Fibroblast of skin of scalp (primary cell): ENCODE measurements at places on chromosomes 11 and 22.

DNA sequence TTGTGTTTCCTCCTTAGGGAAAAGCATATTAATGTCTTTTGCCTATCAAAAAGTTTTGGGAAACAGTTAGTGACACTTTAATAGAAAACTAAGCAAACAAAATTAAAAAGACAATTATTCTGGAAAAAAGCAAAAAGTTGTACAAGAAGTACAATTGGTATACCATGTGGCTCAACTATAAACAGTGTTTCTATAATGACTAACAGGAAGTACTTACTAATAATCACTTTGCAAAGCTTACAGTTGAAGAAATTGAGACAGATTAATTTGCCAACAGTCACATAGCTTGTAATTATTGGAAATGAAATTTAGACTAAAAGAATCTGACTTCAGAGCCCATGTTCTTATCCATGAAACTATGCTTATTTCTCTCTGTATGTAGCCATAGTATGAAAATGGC is 24.7 kb downstream of the PPME1 start:
- no peak for DNase-seq

DNA sequence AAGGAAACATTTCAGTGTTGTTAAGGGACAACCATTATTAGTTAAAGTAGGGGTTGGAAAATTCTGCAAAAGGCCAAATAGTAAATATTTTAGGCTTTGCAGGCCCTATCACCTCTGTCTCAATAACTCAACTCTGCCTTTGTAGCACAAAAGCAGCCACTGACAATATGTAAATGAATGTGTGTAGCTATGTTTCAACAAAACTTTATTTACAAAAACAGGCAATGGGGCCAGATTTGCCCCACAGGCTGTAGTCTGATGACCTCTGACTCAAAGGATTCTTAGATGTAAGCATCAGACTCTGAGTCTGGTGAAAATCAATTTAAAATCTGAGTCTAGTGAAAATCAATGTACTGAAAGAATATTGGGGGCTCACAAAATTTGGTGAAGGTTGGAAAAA is 50.3 kb downstream of the PAK1 start:
- DNase-seq: no peak

- no peak for DNase-seq
Observed at GRCh38 chr22:35457729-35458546, 58.0 kb downstream of the MCM5 start.

GRCh38 chr11:31943056-31943780 is 132.1 kb upstream of the PAX6 start:
- DNase-seq: peak; percentile 5

DNA sequence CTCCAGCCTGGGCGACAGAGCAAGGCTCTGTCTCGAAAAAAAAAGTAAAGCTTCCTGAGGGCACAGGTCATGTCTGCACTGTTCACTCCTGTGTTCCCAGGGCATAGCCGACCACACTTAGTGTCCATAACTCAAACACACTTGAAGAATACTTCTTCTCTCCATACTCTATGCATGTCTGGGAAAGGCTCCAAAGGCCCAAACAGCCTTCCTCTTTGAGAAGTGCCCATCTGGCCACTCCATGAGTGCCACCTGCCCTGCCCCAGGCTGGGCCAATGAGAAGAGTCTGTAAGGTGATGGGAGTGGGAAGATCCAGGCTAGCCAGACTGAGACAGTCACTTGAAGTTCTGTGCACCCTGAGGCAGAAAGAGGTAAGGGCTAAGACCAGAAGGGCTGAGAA is 24.7 kb downstream of the DGCR2 start:
- no peak for DNase-seq

DNA sequence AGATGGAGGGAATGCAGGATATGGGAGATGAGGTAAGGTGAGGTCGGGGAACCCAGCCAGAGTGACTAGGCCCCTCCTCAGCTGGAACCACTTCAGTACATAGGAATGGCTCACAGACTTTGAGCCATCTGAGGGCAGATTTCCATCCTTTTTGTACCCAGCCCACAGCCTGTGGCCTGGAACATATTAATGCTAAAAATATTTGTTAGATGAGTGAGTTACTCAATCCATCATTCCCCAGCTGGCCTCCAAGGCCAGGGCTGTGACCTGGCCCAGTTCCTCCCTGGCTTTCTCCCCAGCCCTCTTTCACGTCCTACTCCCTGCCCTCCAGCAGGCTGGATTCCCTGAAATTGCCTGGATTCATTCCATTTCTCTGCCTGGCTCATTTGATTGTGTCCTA is 57.2 kb upstream of the PRDM11 start:
- peak; percentile 92 for DNase-seq

- DNase-seq: no peak
Observed at GRCh38 chr22:21762712-21763581, 27.4 kb upstream of the YPEL1 start.

GRCh38 chr11:33545931-33546330 is 154.7 kb downstream of the C11orf91 start:
- peak; percentile 82 for DNase-seq

- DNase-seq: peak; percentile 13
Observed at GRCh38 chr11:74397501-74398243, 561 bp downstream of the PGM2L1 start.

- DNase-seq: no peak
Observed at GRCh38 chr11:33476945-33477606, 219.9 kb downstream of the HIPK3 start.

- DNase-seq: peak; percentile 71
Observed at GRCh38 chr22:24525416-24526037, 29.4 kb downstream of the GUCD1 start.

GRCh38 chr22:38900677-38901076 is 28.7 kb upstream of the CBX6 start:
- no peak for DNase-seq

DNA sequence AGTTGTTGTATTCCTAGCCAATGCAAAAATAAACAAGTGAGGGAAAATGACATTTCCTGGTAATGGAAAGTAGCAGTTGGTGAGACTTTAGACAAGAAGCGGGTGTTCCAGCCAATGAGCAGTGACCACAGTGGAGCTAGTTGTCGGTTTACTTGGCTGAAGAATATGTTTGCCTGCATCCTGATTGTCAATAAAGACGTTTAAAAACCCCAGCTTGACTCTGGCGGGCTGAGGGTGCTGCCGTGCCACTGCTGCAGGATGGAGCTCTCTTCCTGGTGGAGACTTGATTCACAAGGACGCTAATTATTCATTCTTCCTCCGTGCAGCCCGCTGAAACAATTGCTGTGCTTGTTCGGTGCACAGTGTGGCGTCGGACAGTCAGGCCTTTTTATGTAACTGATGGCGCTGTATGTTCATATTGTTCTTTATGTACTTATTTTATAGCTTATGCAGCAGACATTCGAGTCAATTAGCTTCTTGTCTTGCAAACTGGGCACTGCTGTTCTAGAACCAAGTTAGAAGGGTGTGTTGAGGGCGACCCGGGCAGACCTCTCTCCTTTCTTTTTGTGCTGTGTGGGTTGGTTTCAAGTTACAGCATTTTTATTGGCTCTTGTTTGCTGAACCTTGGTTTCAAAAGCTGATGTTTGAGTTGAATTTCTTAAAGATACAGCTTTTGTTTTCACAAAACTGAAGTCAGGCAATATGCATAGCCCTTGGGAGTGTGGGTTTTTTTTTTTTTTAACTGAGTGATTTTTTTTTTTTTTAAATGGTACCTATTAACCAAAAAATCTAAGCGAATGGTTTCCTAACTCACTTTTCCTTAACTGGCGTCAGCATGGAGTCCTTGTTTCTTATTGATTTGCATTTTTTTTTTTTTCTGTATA is 153.9 kb downstream of the TEAD1 start:
- peak; percentile 77 for DNase-seq

DNA sequence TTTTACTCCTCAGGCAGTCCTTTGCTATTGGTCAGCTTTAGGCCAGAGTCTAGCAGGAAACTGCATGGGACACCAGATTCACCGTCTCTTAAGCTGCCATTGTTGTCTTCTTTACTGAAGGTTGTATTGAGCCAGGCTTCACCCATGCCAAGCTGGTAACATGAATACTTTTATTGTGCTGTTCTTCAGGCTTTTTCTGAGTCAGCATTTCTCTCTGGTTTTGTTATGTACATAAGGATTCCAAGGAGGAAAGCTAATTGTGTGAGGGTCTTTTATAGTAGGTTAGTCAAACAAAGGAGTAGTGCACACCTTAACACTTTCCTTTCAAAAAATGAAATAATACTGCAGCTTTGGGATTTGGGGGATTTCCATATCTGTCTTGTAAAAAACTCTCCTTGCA is 252.8 kb downstream of the JRKL start:
- no peak for DNase-seq

DNA sequence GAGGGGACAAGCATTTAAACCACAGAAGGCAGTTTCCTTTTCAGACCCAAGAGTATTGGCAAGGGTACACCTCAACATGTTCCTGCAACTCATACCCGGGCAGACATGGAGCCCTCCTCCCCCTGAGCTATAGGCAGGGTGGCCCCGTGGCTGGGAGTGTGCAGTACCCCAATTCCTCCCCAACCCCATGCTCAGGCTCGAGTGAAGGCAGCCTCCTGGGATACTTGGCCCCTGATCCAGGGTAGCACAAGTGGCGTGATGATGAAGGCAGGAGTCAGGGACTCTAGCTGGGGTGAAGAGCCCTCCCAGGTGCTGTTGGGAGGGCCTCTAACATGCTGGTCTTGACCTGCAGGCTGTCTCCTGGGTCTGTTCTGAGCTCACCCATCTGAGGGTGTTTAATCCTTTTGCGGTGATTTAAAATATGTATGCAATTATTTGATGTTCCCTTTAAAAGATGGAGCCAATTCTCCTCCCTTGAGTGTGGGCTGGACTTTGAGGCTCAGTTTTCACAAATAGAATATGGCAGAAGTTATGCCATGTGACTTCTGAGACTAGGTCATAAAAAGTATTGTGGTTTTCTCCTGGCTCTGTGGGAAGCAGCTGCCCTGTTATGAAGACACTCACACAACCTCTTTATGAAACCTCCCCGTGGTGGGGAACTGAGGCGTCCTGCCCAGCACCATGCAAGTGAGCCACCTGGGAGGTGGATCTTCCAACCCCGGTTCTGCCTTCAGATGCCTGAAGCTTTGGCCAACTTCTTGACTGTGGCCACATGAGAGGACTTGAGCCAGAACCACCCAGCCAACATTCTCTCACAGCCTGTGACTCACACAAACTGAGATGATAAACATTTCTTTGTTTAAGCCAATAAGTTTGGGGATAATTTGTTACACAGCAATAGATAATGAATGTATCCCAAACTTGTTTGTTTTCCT is 54.7 kb upstream of the NECTIN1 start:
- no peak for DNase-seq

DNA sequence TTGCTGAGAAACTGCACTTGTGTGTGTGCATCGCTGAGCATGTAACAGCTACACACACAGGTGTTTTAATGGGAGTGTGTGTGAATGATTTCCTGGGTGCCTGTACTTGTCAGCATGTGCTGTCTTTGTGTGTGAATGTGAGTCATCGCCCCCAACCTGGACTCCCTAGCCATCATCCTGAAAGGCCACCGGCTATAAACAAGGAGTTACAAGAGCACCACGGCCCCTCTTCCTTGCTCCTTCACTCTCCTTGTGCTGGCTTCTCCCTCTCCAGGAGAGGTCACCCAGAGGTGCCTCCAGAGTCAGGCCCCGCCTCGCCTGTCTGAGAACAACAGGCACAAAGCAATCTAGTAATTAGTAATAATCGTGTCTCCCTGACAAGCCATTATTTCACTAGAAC is 419.2 kb downstream of the BUD13 start:
- DNase-seq: no peak

- no peak for DNase-seq
Observed at GRCh38 chr11:120317689-120318480, 7.2 kb upstream of the TLCD5 start.

- peak; percentile 16 for DNase-seq
Observed at GRCh38 chr11:26891501-26891900, 102.4 kb upstream of the FIBIN start.

GRCh38 chr11:33158596-33159275 is 2.5 kb downstream of the CSTF3 start:
- DNase-seq: no peak

- DNase-seq: peak; percentile 44
Observed at GRCh38 chr11:130721736-130722135, 194.5 kb downstream of the SNX19 start.

GRCh38 chr11:12066056-12066798 is 44.2 kb upstream of the MICAL2 start:
- peak; percentile 88 for DNase-seq

DNA sequence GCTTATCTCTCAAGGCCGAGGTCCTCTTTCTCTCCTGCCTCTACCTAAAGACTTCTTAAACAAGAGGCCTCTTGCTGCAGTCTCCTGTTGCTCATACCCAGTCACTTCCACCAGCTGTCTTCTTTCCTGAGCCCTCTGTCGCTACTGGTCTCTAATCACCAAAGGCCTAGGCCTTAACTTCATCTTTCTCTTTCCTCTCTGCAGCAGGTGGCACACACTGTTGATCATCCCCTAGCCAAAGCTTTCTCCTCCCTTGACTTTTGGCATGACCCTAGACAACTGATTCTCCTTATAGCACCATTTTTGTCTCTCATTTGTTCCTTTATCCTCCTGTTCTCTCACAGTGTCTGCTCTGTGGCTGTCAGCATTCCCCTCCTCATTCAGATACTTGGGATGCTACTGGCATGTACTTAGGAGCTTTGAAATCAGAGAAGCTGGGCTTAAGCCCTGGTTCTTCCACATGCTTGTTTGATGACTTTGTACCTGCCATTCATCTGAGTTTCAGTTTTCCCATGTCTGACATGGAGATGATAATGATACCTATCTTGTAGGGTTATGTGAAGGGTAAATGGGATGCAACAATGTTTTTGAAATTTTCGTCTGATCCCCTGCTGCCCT is 22.4 kb downstream of the ENDOD1 start:
- DNase-seq: no peak

DNA sequence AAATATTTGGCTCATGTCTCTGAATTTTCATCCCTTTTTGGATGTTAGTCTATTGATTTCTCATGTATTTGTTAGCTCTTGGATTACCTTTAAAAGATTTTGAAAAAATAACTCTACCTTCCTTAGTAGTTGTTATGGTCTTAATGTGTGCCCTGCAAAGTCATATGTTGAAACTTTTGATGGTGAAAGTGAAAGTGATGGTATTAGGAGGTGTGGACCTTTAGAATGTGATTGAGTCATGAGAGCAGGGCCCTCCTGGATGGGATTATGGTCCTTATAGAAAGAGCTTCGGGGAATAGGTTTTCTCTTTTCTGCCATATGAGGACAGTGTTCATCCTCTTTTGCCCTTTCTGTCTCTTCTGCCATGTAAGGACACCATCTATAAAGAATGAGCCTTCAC is 33.6 kb upstream of the MPPED2 start:
- no peak for DNase-seq

- no peak for DNase-seq
Observed at GRCh38 chr11:65879617-65880016, at the start of gene CTSW. Gene CTSW (plus strand): TSS chr11:65879837. CDS start chr11:65879855, 18 bp downstream.

- DNase-seq: no peak
Observed at GRCh38 chr22:39216143-39216490, 28.7 kb downstream of the PDGFB start.

GRCh38 chr11:68584097-68584496 is 100.2 kb upstream of the GAL start:
- DNase-seq: peak; percentile 20

DNA sequence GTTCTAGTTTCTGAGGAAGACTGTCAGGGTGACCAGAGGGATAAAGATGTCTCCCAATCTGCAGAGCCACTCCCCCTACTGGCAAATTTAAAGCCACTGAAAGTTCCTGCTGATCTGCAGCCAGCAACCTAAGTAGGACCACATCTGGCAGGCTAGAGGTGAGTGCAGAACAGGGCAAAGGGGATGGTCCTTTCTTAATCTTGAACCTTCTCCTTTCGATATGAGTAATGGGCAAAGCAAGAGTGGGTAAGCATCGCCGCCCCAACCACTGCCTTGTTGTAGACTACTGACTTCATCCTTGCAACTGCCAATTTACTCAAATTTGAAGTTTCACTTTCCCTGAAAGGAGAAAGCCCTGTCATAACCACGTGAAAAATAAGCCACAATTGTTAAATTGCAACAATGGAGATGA is 30.7 kb downstream of the SCUBE2 start:
- no peak for DNase-seq
